ENCODE measurements at places on chromosomes 13 and 19.

DNA sequence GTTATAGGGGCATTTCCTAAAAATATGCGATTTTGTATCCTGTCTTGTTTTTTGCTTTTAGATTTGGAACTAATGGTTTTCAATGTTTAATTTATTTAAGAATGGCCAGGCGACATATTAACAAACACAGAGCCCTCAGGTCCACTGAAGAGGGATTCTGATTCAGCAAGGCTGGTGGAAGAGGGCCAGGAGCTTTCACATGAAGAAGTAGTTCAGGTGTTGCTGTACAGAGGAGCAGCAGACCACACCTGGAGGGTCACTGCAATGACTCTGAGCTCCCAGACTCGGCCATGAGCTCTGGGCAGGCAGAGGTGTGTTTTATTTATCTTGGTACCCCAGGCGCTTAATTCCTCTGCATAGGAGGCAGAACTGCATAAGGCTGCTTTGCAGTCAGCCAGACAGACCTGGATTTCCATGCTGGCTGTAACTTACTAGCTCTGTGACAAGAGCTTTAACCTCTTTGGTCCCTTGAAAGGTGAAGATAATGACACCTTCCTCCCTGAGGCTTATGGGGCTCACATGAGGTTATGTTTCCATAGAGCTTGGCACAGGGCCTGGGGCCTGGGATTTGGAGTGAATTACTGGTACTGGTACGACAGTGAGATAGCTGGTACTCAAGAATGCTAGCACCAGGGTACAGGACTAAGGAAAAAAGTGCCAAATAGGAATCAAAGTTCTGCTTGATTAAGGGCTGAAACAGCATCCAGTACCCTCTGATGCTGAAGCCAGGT, 184.7 kb downstream of the OXGR1 start:
- no peak overlapping the region for H3K27ac ChIP-seq
- no peak overlapping the region for H3K4me3 ChIP-seq
- H3K4me1 ChIP-seq, result no peaks in the 10 kb centered on the region
- H3K36me3 ChIP-seq, result no peaks in the 10 kb centered on the region
- no peak for DNase-seq
- no peaks in the 10 kb centered on the region for H3K27me3 ChIP-seq

- DNase-seq, result no peak
- H3K4me3 ChIP-seq, result no peak overlapping the region
- no peaks in the 10 kb centered on the region for H3K4me1 ChIP-seq
- no peak overlapping the region for H3K27ac ChIP-seq
Measured at GRCh38 chr19:3125900-3126524, 9.8 kb upstream of the GNA15 start.

DNA sequence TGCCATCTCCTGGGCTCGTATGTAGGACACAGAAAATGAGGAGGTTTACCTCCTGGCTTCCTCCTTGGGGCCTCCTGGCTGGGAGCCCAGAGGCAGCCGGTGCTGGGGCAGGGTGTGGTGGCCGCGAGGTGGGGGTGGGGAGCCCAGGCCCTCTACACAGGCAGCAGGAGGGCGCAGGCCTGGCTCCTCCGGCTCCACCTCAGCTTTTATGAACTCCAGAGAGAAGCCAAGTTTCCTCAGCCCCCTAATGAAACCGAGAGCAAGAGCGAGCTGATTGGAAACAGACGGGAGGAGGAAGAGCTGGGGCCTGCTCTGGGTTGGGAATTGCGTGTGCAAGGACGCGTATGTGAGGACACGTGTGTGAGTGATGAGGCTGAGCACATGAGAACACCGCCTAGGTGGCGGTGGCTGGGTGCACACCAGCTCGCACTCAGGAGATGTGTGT, 23.1 kb downstream of the LYL1 start:
- H3K27ac ChIP-seq, result no peak overlapping the region
- no peak for DNase-seq
- H3K36me3 ChIP-seq, result no peaks in the 10 kb centered on the region
- H3K4me3 ChIP-seq, result no peak overlapping the region
- H3K27me3 ChIP-seq, result no peaks in the 10 kb centered on the region

DNA sequence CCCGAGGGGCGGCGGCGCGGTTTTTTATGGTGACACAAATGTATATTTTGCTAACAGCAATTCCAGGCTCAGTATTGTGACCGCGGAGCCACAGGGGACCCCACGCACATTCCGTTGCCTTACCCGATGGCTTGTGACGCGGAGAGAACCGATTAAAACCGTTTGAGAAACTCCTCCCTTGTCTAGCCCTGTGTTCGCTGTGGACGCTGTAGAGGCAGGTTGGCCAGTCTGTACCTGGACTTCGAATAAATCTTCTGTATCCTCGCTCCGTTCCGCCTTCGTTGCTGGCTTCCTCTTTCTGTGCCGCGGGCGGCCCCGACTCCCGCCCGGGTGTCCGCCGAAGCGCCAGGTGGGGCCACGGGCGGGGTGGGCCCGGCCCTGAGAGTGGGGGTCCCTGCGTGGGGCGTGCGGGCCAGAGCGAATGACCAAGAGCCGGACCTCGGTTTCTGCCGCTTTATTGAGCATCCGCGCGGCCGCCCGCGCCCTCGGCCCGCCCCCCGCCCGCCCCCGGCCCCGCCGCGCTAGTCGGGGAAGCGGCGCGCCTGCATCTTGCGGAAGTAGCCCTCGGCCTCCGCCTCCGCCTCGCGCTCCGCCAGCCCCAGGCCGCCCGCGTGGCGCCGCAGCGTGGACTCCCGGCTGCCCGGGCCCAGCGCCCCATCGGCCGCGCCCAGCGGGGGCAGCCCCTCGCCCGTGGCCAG, 9.6 kb downstream of the PLPPR3 start:
- H3K36me3 ChIP-seq, result peaks cover 10% of the 10 kb centered on the region
- no peak overlapping the region for H3K27ac ChIP-seq

GRCh38 chr19:8097681-8098567, 45.4 kb downstream of the CCL25 start:
- H3K27me3 ChIP-seq, result no peaks in the 10 kb centered on the region
- no peak overlapping the region for H3K4me3 ChIP-seq

DNA sequence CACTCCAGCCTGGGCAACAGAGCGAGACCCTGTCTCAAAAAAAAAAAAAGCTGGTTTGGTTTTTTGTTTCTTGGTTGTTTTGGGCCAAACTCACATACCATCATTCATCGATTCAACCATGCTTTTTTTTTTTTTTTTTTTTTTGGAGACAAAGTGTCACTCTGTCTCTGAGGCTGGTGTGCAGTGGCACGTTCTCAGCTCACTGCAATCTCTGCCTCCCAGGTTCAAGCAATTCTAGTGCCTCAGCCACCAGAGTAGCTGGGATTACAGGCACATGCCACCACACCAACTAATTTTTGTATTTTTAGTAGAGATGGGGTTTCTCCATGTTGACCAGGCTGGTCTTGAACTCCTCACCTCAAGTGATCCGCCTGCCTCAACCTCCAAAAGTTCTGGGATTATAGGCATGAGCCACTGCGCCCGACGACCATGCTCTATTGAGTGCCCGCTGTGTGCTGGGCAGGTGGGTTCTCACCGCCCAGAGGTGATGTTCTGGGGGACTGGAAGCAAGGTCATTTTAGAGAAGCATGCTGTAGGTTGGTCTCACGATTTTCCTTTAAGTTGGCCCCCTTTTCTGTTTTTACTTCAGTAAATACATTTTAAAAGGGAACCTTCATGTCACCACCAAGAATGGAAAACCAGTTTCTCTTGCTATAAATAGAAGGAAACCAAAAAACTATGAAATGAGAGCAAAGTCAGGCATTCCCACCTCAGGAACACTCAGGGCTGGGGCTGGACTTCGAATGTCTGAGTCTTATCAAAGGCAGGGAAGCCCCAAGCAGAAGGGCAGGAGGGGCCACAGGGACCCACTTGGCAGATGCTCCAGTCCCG, 8.3 kb upstream of the JUND start:
- peak overlapping the region; percentile 71 for H3K27ac ChIP-seq
- peaks cover 9% of the 10 kb centered on the region for H3K4me1 ChIP-seq
- no peaks in the 10 kb centered on the region for H3K36me3 ChIP-seq
- H3K27me3 ChIP-seq, result no peaks in the 10 kb centered on the region
- H3K4me3 ChIP-seq, result no peak overlapping the region
- no peak for DNase-seq

GRCh38 chr19:8423817-8424223, 10.7 kb downstream of the MARCHF2 start:
- no peaks in the 10 kb centered on the region for H3K36me3 ChIP-seq
- no peak overlapping the region for H3K4me3 ChIP-seq
- H3K27ac ChIP-seq, result peak overlapping the region; percentile 87
- DNase-seq, result no peak
- H3K27me3 ChIP-seq, result no peaks in the 10 kb centered on the region
